Heart right ventricle (tissue), 16 donors: ENCODE measurements at places on chromosomes 16 and 17.
A peak's percentile ranks its signal among the peaks of the same experiment; 100 is the strongest.

DNA sequence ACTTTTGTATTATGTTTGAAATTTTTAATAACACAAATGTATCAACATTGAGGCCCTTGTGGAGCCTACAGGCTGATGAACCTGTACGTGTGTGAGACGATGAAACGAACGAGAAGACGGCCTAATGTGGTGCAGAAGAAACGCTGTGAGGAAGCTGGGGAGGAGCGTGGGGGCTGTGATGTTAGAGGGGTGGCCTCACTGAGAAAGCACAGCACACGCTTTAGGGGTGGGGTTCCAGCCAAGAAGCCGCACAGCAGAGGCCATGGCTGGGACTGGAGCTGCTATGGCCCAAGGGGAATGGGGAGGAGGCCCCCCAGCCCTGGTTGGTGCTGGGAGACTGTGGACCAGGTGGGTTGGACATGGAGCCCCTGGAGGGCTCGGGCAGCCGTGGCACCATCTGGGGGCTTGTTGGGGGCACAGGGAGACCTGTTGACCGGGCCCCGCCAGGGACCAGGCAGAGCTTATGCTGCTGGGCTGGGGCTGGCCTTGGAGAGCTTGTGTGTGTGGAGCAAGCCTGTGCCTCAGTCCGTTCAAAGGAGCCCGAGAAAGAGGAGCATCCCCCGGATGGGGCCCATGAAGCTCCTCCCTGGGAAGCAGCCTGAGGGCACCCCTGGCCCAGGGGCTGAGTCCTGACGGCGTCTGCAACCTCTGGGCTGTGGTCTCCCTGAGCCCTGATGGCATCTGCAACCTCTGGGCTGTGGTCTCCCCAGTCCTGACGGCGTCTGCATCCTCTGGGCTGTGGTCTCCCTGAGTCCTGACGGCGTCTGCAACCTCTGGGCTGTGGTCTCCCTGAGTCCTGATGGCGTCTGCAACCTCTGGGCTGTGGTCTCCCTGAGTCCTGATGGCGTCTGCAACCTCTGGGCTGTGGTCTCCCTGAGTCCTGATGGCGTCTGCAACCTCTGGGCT lies 44.7 kb downstream of the METRNL start:
- no peak for DNase-seq

GRCh38 chr16:31107465-31107867 lies 720 bp upstream of the BCKDK start:
- DNase-seq = no peak

GRCh38 chr16:9226924-9227323 lies 135.5 kb downstream of the HAPSTR1 start:
- DNase-seq = no peak

DNA sequence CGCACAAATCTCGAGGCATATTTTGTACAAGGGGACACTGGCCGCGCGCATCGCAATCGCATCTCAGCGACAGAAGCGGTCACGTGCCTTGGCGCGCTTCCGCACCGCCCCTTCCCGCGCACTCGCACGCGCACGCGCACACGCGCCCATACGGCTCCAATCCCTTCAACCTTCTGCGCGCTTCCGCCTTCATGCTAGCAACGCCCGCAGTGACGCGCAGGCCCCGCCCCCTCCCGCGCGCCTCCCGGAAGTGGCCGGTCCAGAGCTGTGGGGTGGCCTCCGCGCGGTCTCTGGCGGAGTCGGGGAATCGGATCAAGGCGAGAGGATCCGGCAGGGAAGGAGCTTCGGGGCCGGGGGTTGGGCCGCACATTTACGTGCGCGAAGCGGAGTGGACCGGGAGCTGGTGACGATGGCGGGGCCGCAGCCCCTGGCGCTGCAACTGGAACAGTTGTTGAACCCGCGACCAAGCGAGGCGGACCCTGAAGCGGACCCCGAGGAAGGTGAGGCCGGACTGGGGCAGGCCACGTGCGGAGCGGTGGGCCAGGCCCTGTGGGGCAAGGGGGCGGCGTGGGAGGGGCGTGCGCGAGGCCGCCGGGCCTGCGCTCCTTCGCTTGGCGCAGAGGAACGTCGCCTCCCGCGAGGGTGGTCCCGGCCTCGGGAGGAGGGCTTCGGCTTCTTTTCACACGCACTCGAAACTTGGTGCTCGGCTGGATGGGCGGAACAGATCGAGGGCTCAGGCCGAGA lies at the start of gene AATF:
AATF (plus strand) TSS at position 238 of the 744 bp plus-strand sequence; CDS start at position 410, 172 bp downstream.
- peak; percentile 97 for DNase-seq

DNA sequence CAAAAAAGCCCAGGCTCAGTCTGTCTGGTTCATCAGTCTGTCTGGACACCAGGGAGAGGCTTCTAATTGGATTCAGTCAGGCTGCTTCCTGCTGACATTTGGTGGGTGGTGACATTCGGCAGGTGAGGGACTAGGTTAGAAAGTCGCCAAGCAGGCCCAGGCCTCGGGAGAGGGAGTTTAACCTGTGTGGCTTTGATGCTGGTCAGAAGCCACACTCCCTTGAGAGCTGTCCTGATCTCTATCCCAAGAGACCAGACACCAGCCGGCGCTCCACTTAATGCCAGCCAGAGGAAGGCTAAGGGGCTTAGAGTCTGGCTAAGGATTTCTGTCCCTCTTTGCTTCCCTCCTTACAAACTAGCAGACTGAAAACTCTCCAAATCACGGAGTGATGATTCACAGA lies 135.0 kb downstream of the GSG1L start:
- DNase-seq = no peak

GRCh38 chr17:37051381-37051780 lies 102.6 kb downstream of the AATF start:
- no peak for DNase-seq

GRCh38 chr16:58046054-58046881 lies 20.7 kb downstream of the MMP15 start:
- no peak for DNase-seq

GRCh38 chr16:17334096-17334495 lies 136.7 kb downstream of the XYLT1 start:
- DNase-seq = no peak
